Stimulated activated CD4-positive, alpha-beta T cell treated with anti-CD3 and anti-CD28 coated beads, Interleukin-12 subunit alpha, Interleukin-12 subunit beta, amount 100 ng/mL, for 48 hours (primary cell): ENCODE measurements at places on chromosomes 11 and 22.
A peak's percentile ranks its signal among the peaks of the same experiment; 100 is the strongest.

GRCh38 chr11:73413256-73413655 lies 37.1 kb downstream of the RELT start:
- DNase-seq: no peak

GRCh38 chr11:43573233-43573632 lies 107.3 kb upstream of the HSD17B12 start:
- no peak for DNase-seq

GRCh38 chr22:17855572-17856290 lies 81.5 kb upstream of the BID start:
- DNase-seq: no peak

DNA sequence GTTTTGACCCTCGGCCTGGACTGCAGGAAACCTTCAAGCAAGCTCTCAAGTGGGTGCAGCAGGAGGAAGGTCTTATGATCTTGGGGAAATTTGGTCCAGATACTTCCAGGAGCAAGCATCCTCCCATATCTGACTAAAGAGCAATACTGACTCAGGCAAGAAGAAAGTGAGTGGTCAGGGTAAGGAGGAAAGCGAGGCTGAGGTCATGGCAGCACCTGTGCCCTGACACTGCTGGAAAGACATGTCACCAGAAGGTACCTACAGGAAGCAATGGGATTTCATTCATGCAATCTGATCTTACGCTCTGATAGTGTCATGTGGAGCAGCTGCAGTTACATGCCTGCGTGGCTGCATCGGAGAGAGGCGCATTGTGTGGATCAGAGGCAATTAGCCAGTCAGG lies 6.5 kb upstream of the TOP3B start:
- no peak for DNase-seq

DNA sequence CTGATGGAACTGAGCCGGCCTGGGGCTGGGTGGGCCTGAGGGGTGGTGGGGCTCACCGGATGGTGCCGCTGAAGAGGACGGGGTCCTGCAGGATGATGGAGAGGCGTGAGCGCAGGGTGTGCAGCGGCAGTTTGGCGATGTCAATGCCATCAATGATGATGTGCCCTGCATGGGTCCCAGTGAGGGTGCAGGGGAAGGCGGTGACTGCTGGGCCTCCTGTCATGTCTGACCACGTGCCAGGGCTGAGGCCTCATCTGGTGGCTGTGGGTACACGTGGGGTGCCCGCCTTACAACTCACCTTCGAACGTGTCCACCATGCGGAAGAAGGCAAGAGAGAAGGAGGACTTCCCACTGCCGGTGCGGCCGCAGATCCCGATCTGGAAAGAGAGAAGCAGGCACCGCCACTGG lies 7.1 kb upstream of the KCNJ11 start:
- DNase-seq: no peak

GRCh38 chr11:125005491-125005890 lies 51.5 kb downstream of the CCDC15 start:
- no peak for DNase-seq

- no peak for DNase-seq
Observed at GRCh38 chr22:50233223-50233622, 11.6 kb downstream of the TUBGCP6 start.

DNA sequence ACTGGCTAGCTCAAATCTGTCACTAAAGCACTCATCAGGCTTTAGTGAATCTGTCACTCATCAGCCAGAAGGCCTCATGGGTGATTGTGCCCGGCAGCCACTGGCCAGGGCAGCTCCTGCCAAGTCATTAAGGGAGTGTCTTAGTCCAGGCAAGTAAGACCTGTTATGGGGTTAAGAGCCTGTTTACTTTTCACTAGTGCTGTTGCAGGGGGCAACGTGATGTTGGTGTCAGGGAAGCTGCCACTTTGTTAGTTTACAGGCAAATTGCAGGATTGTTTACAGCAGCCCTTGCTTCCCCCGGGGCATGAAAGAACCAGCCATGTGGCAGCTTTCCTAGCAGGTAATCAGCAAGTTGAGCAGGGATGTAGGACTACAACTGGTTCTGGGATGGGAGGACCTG lies 155.6 kb upstream of the NCAM1 start:
- no peak for DNase-seq

GRCh38 chr11:111153194-111153593 lies 92.3 kb upstream of the POU2AF2 start:
- no peak for DNase-seq

DNA sequence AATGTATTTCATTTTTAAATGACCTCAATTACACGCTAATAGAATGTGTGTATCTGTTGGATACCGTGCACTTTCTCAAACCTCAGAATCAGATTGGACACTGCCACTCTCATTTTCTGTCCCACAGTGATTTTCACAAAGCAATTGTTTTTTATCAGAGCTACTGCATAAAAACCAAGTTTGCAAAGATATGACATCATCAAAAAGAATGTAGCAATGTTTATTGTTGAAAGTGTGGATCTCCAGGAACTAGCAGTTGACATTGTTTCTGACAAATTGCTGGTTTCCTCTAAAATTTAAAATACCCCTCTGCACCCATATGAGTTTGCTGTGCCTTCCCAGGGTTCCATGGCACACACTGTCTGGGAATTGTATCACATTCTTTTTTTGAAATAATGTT lies 362.7 kb upstream of the DDI1 start:
- DNase-seq: no peak

DNA sequence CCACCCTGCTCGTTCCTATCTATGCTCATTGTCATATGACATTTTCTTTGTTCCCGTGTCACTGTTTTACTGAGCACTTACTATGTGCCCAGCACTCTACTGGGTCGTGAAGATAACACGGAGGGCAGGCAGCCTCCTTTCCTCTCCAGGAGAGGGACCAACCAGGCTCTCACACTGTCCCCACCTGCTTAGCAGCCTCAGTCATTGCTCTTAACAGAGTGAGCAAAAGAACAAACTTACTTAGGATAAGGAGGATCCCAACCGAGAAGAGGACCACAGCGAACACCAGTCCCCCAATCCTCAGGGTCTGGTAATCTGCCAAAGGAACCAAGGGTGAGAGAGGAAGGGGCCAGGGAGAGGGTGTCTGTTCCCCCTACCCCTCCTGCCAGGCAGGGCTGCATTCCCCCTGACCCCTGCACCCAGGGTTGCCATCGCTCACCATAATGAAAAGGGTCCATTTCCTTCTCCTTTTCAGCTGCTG lies 17.0 kb upstream of the FXYD2 start:
- DNase-seq: no peak

GRCh38 chr22:49828599-49828965 lies 909 bp upstream of the BRD1 start:
- DNase-seq: no peak

GRCh38 chr11:125572916-125573315 lies 3.6 kb downstream of the EI24 start:
- DNase-seq: no peak

DNA sequence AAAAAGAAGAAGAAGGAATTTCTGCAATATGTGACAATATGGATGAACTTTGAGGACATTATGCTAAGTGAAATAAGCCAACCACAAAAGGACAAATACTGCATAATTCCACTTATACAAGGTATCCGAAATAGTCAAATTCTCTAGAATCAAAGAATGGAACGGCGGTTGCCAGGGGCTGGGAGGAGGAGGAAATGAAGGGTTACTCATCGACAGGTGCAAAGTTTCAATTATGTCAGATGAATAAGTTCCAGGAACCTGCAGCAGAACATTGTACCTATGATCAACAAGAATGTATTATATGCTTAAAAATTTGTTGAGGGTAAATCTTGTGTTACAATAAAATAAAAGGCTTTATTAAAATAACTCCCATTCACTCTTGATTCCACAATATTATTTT lies 49.0 kb downstream of the SC5D start:
- DNase-seq: no peak

DNA sequence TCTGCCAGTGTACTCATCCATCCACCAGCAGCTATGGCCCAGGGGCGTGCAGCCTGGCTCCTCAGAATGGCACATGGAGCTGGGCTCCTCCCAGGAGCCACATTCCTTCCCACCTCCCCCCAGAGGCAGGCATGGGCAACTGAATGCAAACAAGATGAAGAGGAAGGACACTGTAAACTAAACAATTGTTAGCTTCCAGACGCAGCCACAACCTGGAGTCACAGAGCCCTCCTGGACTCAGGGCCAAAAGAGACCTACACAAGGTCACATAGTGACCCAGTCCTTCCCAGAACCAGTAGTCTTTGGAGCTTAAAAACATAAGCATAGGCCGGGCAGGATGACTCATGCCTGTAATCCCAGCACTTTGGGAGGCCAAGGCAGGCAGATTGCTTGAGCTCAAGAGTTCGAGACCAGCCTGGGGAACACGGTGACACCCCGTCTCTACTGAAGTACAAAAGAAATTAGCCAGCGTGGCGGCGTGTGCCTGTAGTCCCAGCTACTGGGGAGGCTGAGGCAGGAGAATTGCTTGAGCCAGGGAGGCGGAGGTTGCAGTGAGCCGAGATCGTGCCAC lies 30.7 kb upstream of the CLDN5 start:
- no peak for DNase-seq

GRCh38 chr11:86483940-86484794 lies 109.5 kb downstream of the CCDC81 start:
- DNase-seq: no peak

DNA sequence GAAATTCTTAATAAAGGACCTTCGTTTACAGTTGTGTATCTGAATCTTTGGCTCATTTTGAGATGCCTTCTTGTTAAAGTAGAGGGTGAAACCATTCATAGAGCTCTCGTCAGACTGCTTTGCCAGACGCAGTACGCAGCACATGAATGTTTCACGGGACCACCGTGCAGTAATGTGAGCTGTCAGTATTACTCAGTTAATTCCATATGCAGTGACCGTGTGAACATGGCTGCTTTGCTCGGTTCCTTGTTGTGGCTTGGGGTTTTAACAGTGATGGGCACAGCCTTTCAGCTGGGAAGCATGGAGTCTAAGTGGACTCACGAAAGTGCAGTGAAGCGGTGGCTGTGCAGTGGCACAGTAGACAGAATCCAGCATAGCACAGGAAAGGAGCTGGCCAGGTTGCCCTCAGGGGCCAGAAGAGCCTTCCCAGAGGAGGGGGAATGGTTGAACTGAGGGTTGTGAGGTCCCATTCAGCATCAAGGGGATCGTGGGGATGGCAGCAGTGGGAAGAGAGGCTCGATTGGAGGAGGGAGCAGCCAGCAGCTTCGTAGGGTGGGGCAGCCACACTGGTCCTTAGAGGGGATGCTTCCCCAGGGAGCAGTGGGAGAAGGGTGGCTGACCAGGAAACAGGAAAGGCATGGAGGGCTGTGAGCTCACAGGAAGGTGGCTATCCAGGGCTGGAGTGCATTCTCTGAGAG lies 31.4 kb downstream of the PPFIA1 start:
- no peak for DNase-seq

DNA sequence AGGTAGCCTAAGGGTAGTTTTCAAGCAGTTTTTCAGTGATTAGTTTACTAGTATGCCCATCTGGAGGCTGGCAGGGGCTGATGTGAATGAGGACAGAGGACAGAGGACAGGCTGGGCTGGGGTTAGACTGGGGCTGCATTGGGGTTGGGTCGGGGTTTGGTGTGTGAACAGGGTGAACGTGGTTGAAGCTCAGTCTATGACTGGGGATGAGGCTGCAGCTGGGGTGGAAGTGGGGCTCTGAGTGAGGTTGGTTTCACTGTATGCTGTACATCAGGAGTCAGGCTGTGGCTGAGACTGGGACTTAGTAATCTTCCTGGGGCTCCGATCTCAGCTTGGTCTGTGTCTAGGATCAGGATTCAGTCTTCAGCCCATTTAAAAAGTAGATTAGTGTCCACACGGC lies 451 bp downstream of the OR51E1 start:
- DNase-seq: no peak

GRCh38 chr11:2086239-2087040 lies 52.7 kb downstream of the IGF2 start:
- DNase-seq: no peak

- DNase-seq: no peak
Observed at GRCh38 chr22:26648528-26649388, 8.6 kb upstream of the MIAT start.

- DNase-seq: no peak
Observed at GRCh38 chr11:33734441-33735270, 1.6 kb downstream of the CD59 start.

DNA sequence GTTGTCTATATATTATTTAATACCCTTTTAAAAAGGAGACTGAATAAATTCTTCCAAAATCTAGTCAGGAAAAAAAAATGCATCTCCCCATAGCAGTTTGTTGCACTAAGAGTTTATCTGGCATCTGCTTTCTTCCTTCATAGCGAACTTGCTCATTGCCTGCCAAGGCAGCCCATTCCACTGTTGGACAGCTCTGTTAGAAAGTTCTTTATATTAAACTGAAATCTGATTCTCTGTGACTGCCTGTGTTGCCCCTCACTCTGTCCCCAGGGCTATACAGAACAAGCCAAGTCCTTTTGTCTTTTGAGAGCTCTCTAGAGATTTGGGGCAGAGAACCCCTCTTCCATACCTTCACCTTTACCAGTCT lies 3.3 kb upstream of the CHRDL2 start:
- no peak for DNase-seq

GRCh38 chr11:132046288-132046865 lies 676.0 kb downstream of the NTM start:
- DNase-seq: no peak

- DNase-seq: peak; percentile 88
Observed at GRCh38 chr11:3057069-3057963, at the start of gene CARS1. CARS1 (minus strand) TSS chr11:3057423; CDS start chr11:3057367, 56 bp downstream.

- no peak for DNase-seq
Observed at GRCh38 chr11:5929571-5930368, 12.3 kb upstream of the OR56A3 start.

DNA sequence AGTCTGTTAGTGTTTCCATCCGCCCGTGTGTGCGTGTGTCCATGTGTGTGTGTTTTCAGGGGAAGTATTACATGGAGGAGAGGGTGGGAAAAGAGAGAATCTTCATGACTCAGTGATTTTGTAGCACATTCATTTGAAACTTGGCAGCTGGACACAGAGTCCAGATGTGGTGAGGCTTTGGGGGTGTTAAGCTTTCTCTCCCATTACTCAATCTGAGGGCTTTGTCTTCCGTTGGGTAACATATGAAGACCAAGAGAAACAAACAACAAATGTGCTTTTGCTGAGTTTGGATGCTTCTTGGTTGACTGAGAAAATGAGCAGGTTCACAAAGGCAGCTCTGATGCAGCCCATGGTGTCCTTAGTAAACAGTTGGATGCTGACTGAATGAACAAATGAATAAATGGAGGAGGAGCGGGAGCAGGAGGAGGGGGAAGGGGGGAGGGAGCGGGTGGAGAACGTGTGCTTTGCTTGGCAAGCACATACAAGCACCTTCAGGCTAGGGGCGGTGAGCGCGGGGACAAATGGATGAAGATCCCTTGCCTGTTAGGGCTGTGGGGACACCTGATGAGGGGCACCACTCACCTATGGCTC lies 104.3 kb downstream of the ST3GAL4 start:
- no peak for DNase-seq

- DNase-seq: no peak
Observed at GRCh38 chr11:62542750-62543567, 3.6 kb downstream of the AHNAK start.

DNA sequence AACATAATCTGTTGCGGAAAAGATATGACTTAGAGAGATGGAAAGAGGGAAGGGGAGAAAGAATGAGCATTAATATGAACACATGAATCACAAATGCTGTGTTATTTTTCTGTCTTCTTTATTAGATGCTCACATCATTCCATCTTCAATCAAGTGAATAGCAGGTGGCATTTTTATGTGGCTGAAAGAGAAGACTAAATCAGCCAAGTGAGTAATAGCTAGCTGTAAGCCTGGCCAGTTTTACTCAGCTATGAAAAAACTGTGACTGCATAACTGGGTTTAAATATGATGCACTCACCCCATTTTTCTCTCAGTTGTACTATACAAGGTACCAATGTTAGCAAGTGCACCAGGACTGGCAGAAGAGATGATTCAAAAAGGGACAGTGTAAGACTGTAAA lies 571.1 kb downstream of the JRKL start:
- DNase-seq: no peak
